ENCODE measurements at places on chromosomes 2 and 18.

DNA sequence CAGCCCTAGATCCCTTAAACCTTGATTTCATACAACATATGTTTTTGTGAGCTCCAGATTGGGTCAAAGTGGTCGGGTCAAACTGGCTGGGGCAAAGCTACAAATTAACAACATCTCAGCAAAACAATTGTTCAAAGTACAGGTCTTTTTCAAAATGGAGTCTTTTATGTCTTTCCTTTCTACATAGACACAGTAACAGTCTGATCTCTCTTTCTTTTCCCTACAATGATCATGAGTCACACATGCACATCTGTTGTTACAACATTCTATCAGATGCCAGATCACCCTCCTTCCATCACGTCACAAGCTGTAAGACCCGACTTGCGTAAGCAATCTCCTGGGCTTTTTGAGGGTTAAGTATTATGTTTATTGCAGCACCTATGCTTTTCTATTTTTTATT is 55.1 kb downstream of the RHOB start:
- no peak for DNase-seq

DNA sequence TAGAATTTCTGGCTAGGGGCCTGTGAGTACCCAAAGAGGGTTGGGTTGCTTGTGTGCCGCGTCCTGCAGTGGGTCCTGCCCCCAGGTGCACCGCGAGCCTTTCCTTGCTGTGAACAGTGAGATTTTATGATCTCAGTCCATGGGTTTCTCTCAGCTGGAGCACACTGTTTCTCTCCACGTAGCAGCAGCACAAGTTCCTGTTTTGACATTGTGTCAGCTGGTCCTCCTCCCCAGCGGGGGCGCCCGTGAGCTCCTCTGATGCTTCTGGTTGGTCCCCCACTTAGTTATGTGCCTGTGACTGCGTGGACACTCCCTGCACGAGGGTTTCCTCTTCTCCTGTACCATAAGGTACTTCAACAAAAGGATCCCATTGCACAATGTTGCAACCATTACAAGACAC is 29.8 kb downstream of the TSHZ1 start:
- no peak for DNase-seq

GRCh38 chr2:240996161-240996833 is 2.1 kb upstream of the SNED1 start:
- no peak for DNase-seq

- DNase-seq: no peak
These were observed 1.2 kb upstream of the IMPA2 start for GRCh38 chr18:11980163-11980493.

DNA sequence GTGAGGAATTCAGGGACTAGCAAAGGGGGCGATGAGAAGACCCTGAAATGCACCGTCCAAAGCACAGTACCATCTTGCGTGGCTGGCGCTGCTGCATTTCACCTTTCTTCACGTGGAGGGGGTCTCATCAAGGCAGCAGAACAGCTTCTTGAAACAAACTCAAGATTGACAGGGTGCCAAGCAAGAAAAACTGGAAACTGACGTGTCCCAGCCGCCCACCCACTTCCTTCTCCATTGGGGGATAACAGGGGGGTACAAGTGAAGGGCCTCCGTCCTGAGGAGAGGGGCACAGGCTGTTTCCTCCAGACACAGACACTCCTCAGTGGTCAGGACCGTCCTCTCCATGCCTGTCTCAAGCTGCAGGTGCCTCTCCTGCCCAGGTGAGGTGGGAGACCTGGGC is 32.5 kb downstream of the HDAC4 start:
- no peak for DNase-seq

DNA sequence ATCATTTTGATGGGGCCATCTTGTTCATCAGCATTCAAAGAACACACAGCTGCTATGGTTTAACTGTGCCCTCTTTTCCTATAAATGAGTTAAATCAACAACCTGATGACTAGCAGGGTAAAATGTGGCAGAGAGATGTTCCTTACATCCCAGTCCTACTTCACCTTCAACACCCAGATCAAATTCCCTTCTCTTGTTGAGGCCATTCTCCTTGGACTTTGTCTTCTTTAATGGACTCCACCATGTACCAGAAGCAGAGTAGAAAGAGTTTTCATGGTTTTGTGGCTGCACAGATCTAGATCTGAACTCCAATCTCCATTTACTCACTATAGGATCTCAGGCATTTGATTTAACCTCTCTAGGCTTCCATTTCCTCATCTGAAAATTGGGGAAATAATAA is 6.4 kb upstream of the UPP2 start:
- no peak for DNase-seq

DNA sequence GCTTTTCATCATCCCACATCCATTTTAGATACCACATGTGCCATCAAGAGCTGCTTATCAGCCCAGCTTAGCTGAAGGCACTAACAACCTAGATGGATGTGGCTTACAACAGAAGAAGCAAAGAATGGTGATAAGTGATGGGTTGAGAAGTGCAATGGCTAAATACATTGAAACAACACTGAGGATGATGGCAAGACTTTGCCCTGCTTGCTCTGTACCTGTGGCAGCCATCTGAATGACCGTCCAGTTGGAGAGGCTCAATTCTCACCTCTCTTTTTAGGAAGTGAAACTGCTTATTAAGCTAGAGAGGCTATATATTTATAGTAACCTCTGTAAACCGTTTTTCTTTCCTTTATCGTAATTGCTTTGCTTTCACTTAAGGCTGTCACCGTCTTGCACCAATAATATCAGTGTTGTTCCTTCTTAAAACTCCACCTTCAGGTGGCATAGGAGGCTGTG is 5.7 kb downstream of the GPATCH11 start:
- DNase-seq: no peak

DNA sequence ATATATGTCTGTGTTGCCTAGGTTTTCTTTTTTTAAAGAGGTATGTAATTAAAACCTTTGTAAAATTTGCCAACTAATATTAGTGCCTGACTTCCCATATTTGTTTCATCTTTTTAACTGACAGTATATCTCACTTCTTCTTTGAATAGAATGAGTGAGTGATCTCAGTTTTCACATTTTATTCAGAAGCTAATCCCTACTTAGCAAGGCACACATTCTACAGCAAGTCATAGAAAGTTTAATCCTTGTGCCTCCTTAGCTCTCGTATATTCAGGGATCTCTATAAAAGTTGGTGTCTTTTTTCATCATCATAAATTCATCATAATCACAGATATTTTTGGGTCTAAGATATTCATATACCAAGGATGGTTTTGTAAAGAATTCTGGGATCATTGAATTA is 66.6 kb downstream of the RIF1 start:
- no peak for DNase-seq

DNA sequence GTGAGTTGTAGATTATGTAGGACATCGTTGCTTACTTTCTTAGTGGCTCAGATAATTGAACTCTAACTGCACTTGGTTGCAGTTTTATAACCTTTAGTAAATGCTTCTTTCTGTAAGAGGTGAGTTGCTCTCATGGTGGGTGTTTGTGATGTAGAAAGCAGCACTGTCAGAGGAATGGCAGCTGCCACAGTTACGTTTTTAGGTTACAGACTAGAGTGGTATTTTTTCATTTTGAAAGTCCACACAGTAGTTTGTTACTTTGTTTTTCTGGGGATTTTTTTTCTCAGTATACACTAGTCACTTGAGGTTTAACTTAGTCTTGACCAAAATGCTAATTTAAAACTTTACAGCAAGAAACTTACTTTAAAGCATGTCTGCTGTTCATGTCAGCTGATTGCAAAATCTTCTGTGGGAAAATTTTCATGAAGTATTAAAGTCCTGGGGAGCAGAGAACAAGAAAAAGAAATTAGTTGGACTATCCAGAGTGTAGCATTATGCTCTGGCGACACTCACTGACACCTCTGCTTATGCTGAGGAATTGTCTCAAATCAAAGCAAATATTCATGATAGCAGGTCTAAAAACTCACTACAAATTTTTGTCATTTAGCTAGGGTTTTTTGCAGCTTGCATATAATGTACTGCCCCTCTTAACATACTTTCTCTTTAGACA is 14.8 kb downstream of the AFTPH start:
- no peak for DNase-seq

DNA sequence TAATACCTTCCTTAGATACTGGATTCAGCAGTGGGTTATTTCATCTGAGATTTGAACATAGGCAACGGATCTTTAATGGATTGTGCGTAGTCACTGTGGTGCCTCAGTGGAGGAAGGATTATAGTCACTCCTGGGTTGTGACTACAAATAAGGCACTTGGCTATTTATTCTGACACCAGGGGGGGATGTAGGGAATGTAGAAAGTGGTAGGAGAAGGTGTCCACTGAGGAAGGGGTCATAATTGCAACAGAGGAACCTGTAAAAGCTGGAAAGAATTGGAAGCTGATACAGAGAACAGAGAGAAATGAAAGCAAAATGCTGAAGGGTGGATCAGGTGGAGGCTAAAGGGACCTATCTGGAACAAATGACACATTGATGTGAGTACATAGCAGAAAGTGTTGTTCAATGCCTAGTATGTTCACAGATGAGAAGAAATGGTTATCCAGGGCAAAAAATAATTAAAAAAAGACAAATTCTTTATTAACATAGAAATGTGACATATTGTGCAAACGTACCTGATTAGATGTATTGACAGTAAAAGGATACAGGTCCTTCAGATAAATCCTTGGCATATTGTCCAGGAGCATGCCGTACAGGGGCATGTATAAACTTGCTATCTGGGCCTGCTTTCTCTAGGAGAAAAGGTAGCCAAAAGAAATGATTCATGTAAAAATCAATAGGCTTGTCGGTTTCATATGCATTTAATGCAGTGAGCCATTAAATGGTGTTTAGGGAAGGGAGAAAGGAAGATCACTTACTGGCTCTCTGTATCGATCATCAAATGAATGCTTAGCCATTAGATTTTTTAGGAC is 91.2 kb upstream of the CCDC195 start:
- no peak for DNase-seq

- no peak for DNase-seq
These were observed 191.7 kb upstream of the ALKAL2 start for GRCh38 chr2:479490-480176.

GRCh38 chr18:23228102-23229061 is 93.1 kb downstream of the CABLES1 start:
- no peak for DNase-seq

DNA sequence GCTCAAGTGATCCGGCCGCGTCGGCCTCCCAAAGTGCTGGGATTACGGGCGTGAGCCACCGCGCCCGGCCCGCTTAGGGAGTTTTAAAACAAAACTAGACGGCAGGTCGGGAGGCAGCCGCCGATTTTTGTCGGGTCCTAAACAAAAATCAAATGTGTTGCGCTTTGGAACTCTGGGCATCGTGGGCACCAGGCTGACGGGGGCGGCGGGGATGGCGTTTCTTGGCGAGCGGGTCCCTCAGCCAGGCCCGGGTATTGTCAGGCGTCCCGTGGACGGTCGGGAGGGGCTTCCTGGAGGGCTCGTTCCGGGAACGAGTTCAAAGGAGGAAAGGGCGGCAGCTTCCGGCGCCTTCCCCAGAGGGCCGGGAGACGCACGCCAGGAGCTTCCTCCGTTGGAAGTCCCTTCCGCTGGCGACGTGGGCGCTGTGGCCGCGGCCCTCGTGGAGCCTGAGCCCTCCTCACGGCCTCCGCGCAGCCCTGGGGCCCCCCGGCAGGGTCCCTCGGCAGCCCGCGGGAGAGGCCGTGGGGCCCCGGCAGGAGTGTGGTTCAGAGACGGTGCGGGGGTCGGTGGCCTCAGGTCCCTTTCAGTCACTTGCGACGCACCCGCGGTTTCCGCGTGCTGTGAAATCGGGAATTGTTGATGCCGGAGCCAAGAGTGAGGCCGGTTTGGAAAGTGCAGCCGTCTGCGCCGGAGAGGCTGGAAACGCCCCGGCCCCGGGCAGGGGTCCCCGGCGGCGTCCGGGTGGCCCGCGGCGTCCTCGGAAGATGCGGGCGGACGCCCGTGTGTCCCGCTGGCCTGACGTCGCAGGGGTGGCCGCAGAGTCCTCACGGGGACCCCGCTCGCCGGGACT is 59.3 kb downstream of the EMILIN2 start:
- DNase-seq: peak; percentile 65

DNA sequence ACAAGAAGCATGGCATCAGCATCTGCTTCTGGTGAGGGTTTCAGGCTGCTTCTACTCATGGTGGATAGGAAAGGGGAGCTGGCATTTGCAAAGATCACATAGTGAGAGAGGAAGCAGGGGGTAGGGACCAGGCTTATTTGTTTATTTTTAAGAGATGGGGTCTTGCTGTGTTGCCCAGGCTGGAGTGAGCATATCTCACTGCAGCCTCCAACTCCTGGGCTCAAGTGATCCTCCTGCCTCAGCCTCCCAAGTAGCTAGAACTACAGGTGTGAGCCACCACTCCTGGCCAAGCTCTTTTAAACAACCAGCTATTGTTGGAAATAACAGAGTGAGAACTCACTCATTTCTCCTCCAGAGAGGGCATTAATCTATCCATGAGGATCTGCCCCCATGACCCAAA is 269.4 kb upstream of the FBXO11 start:
- no peak for DNase-seq

- no peak for DNase-seq
These were observed 69.0 kb downstream of the TPO start for GRCh38 chr2:1482253-1482675.

DNA sequence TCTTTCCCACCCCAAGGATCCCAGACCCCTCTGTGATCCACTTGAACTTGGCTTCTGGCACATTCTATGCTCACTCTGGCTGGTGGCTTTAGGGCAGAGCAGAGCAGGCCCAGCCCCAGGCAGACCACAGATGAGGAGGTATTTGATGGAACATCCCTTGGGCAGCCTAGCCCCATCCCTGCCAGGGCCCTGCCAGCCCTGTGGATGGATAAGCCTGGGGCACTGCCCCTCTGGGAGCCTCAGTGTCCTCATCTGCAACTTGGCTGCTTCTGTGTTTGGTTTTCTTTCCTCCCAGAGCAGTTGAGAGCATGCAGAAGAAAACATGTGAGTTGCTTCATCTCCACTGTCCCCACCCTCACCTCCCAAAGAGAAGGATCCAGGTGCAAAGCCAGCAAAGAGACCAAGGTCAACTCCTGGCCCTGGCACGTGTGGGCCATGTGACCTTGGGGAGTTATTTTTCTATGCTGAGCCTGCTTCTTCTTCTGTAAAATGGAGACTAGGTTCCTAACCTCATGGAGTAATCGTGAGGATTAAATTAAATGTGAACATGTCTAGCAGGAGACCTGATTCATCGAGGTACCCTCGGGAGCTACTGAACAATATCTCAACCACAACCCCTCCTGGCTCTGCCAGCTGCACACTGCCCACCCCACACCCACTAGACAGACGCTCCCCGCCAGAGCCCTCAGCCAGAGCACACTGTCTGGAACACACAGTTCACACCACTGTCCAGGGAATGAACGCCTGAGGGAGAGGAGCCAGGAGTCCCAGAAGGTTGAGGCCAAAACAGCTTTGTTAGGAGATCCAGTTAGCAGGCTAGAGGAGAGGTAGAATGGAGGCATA is 14.6 kb upstream of the TNS1 start:
- no peak for DNase-seq

Measured in NCI-H774 (cell line).